Right renal pelvis (tissue), 4 donors: ENCODE measurements at places on chromosomes 1 and 21. TPM values are rescaled to one million over a fixed set of nuclear protein-coding genes. Genes with fewer than 3 reads are reported as not detected.
A peak's percentile ranks its signal among the peaks of the same experiment; 100 is the strongest.

DNA sequence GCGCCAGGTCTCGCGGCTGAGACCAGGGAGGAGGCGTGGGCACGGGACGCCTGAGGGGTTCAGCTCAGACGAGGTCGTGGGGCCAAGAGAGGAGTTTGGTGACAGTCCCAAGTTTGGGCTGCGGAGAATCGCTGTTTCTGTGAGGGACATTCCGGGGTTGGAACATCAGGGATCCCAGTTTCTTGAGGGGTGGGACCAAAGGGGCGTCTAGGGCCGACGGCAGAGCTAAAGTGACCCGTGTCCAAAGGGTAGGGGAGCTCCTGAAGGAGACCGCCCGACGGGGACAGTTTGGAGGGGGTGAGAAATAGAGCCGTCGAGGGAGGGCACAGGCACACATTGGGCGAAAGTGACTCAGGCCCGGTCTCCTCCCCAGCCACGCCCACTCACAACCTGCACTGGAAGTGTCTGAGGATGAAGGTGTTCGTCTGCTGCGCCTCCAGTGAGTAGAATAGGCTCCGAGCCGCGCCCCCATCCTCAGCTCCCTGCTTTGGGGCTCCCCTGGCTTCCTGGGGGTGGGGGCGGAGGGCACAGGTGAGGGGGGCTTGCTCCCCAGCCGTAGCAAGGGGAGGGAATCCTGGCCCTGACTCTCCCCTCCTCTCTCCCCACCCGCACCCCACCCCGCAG is 7.0 kb downstream of the EFNA3 start:
- no peak for DNase-seq

DNA sequence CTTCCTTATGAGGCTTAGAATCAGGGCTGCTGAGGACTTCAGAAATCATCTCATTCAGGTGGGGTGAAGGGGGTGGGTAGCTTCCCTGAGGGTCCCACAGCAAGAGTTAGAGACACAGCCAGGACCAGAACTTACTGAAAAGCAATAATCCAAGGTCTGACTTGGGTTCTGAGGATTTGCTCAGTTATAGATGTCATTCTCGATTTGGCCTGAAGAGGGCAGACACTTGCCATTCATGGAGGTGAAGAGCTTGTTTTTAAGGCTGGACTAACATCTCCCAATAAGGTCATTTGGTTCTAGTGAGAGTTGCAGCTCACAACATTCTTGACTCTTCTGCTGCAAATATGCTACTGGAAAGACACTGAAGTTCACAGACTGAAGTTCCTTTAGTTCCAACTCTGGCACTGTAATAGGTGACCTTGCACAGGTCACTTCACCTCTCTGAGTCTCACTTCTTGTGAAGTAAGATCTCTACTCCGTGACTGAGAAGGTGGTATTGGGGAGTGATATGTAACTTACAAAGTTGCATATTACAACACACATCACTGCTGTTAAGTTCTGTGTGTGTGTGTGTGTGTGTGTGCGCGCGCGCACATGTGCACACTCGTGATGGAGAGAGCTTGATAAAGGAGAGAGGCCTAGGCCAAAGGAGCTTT is 69.8 kb upstream of the DIRAS3 start:
- peak; percentile 72 for DNase-seq

- DNase-seq = no peak
Observed at GRCh38 chr1:174988986-174989385, 10.8 kb upstream of the CACYBP start.

- no peak for DNase-seq
Observed at GRCh38 chr1:42784946-42785693, at the start of gene TMEM269. TMEM269 (plus strand) TSS chr1:42784991; CDS start chr1:42789894, 4,903 bp downstream.

GRCh38 chr1:222096476-222096772 is 354.5 kb upstream of the DUSP10 start:
- no peak for DNase-seq

Gene PAQR6
- 2.5 TPM for polyA plus RNA-seq

Gene CFHR1
- polyA plus RNA-seq = 0.30 TPM
